CD4-positive, alpha-beta T cell treated with Interleukin-1 beta for 1 hour (primary cell): ENCODE measurements at places on chromosomes 6 and 20.

DNA sequence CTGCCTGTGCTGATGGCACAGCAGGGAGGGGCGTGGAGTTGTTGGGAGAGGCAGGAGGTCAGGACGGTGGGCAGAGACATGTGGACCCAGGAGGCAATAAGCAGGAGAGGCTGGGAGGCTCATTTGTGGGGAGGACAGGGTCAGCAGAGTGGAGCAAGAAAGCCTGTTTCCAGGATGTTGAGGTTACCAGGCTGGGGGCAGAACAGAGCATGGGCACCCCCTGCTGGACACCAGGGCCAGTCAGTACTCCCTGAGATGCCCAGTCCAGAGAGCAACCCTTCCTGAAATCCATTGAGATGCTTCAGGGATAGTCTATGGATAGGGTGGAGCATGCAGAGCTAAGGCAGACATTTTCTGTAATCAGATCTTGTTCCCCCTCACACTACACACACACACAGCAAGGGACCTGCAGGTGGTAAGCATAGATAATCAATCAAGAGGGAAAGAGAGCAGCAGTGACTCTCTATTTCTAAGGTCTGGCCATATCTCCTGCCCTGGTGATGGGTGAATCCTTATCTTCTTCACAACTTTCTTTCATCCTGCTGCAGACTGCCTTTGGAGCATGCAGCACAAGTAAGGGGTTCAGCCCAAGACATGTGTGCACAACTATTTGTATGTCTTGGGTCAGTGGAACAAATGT is 41.7 kb downstream of the MOCS1 start:
- DNase-seq = no peak

- DNase-seq = no peak
Observed at GRCh38 chr20:46642969-46643343, 8.3 kb downstream of the SLC13A3 start.

GRCh38 chr6:84772428-84773132 is 8.2 kb upstream of the TBX18 start:
- DNase-seq = no peak

DNA sequence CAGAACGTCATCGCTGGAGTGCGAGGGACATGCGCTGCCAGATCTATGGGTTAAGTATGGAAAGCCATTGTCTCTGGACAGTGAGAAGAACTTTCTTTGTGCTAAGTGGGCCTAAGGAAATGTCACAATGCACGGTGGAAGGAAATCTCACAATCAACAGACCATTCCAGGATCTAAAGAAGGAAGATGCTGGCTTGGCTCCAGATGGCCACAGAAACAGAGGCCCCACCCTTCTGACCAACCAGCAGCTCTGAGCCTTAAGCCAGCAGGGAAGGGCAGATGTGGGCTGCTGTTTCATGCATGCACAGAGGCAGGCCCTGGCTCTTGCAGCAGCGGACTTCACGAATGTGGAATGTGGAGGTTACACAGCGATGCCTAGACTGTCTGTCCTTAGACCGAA is 156.3 kb downstream of the SOBP start:
- no peak for DNase-seq

GRCh38 chr6:106804346-106805335 is 169.9 kb downstream of the CD24 start:
- no peak for DNase-seq

- DNase-seq = peak; percentile 77
Observed at GRCh38 chr20:32902456-32903420, 44.0 kb downstream of the EFCAB8 start.

DNA sequence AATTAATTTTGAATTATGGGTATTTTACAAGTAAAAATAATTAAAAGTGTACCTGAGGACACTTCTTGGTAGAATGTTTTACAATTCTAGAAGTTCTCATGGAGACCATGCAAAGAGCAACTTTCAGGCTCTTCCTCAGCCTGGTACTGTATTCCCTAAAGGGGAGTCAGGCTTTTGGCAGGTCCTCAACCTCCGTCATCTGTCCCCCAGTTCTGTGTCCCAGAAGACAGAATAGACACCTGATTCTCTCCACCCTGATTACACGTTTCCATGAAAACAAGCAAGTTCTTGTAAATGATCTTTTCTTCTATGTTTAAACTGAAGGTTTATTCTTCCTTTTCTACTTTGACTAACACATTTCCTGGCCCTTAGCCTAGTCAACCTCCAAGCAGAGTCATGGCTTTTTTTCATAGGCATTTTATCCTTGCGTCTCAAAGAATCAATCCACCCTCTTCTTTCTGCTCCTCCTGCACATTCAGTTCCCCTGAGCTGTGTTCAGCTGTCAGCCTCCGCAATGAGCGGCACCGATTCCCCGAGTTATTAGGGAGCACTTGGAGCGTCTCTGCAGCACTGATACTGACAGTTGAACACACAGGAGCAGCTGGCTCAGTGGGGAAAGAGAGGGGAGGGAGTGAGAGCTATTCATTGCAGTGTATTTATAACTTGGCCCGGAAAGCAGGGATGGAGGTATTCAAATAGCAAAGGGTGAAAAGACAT is 1082.4 kb upstream of the MAP3K7 start:
- DNase-seq = no peak

GRCh38 chr6:36419310-36419709 is 23.3 kb downstream of the PXT1 start:
- DNase-seq = no peak

DNA sequence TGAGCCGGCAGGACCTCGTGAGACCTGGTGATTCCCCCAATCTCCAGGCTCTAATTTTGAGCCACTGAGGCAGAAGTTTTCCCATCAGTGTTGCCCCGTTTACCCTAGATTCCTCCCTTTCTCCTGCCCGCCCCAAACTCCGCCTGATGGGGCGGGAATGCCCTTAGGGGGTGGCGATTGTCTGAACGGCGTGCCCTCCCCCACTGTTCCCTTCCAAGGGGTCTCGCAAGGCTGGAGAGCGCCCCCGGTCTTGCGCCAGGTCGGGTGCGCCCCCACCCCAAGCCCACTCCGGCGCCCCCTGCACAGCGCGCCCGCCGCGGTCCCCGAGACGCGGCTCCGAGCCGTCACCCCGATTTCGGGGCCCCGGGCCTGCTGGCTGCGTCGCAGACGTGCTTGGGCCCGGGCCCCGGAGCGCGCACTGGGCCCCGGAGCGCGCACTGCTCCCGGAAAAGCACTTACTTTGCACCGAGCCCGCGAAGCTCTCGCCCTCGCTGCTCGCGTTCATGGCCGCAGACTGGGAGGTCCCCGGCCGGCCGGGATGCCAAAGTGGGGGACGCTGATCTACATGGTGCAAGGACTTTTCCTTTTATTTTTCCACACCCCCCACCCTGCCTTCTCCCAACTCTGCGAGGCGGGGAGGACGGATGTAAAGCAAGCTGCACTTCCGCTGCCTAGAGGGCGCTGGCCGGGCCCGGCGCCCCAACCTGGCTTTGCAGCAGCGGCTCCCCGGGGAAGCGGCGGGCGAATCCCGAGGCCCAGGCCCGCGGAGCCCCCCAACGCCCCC is at the start of gene ZFP64:
TSS of gene ZFP64 (minus strand) at position 648 of the 784 bp plus-strand sequence. CDS start at position 505, 143 bp downstream.
- DNase-seq = peak; percentile 61

GRCh38 chr6:133595111-133595761 is 293.7 kb upstream of the TCF21 start:
- DNase-seq = no peak

- no peak for DNase-seq
Observed at GRCh38 chr6:7827142-7827541, 83.4 kb downstream of the TXNDC5 start.
